ENCODE measurements at places on chromosomes 4 and X. TPM values are rescaled to one million over a fixed set of nuclear protein-coding genes. Genes with fewer than 3 reads are reported as not detected.

The ADH7 gene
- not detected for total RNA-seq

DNA sequence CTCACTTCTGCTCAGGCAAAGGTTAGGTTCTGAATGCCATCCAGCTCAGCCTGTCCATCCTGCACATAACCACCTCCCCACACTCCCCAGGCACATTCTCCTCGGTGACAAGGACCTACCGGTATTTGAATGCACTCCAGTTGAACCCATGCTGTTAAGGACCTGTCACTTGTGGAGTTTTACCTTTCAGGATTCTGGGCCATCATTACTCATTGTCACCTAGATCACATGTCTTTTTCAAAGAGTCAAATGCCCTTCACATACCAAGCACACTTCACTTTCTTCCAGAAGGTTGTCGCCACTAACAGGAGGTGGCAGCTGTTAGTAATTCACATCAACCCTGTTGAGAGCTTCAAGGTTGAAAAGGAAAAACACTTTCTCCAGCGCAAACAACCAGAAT lies 218.3 kb downstream of the SOWAHB start:
- DNase-seq = no peak

- DNase-seq = no peak
Measured at GRCh38 chrX:111881715-111882114, 5.7 kb downstream of the TRPC5OS start.

DNA sequence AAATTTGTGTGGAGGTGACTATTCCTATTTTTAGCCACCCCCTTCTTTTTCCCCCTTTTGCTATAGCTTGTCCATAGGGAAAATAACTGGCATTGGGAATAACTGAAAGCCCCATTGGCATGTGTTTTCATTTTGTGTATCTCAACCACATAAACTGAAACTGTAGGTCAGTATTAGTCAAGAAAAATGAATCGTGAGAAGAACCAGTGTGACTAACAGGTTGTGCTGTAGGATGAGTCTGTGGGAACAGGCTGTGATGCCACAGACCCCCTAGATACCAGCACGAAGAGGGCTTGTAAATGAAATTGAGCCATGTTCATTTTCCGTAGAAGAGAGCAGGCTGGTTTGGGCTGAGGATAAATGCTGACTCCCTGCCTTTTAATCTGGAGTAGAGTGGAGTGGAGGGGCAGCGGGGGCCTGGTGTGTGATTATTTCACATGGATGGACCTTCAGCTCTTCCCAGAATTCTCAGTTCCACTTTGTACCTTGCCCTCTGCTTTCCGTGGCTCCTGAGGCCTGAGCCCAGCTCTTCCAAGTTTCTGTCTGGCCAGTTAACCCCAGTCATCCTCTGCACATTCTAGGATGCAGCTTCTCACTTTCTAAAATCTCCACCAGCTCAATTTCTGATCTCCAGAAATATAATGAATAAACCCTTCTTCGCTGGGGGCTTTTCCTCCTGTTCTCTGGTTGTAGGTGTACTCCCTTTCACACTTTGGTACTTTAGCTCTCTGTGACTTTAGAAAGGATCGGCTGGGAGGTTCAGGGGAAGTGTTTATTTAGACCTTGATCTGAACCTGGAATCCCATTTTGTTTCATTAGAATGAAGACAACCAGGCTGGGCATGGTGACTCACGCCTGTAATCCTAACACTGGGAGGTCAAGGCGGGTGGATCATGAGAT lies 37.3 kb downstream of the DCUN1D4 start:
- no peak for DNase-seq

The USP51 gene
- 4.0 TPM for total RNA-seq

GRCh38 chr4:121462660-121463261 lies 81.9 kb upstream of the QRFPR start:
- peak; percentile 29 for DNase-seq

DNA sequence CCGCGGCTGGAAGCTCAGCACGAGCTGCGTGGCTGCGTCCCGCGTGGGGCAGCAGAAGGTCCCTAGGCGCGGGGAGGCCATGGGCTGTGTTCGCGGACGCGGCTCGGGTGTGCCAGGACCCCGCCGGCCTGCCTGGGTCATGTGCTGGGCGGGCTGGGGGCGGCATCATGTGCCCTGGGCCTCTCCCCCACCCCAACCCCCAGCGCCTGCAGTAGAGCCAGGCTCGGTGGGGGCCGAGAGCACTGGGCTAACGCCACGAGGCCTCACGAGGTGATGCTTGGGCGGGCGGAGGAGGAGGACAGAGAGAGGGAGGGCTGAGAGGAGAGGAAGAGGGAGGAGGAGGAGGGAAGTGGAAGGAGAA lies at the start of gene GPR143:
GPR143 (minus strand) TSS at position 111 of the 361 bp plus-strand sequence; CDS start at position 81, 30 bp downstream.
- no peak for DNase-seq

- DNase-seq = no peak
Measured at GRCh38 chrX:51747671-51748070, 4.4 kb downstream of the GSPT2 start.

The NDST4 gene
- total RNA-seq = not detected

GRCh38 chrX:2583194-2584162 lies 82.7 kb upstream of the DHRSX start:
- DNase-seq = no peak

The CT55 gene
- total RNA-seq = not detected

The RELL1 gene
- 76.0 TPM for total RNA-seq

DNA sequence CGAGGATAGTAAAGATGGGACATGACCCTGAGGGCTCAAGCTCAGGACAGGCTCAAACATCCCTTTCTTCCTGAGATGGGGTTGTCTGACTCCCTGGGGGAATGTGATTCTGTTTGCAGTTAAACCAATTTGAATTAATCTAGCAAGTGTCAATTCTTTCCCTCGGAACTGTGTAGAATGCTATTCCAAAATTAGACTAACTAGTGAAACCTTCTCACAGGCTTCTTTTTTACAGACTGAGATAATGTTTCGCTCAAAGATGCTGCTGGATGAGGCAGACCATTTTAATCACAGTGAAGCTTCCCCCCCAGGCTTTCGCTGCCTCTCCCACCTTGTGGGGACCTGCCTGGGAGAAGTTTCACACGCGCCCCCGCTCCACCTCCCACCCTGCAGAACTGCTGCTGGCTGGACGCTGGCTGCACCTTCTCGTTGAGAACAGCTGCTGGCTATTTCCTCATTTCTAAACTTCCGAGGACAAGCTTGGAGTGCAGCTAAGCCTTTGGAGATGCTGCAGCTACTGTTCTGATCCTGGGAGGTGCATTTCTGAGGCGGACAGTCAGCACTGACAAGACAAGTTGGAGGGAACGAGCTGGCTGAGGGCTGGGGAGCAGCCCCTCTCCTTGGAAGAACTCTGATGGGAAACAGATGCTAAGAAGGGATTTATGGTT lies 297.8 kb downstream of the RAPGEF2 start:
- DNase-seq = no peak

DNA sequence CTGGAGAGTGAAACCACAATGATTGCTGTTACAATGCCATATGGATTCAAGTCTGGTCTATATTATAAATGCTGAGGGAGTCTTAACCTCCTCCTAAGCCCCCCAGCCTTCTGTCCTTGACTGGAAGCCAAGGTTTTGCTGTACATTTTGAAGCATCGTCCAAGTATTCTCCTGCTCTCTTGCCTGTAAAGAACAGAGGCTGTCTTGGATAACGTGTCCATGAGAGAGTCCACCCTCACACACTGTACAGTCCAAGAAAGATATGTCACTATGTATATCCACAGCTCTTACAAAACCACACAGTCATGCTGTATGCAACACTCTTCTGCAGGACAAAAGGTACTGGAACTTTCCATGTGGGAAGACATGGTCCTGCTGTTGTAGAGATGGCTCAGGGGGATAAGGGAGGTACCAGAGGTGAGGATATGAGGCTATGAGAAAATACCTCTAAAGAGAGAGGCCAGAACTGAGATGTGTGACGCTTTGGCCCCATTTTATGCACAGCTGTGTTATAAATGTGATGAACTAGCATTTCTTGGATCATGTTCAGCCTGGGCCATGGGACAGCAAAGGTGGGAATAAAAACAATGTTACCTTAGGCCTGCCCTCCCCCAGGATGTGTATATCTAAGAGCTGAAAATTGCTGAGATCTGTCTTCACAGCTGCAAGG lies 678.6 kb downstream of the IQCM start:
- DNase-seq = no peak

The MAGEC3 gene
- total RNA-seq = not detected

DNA sequence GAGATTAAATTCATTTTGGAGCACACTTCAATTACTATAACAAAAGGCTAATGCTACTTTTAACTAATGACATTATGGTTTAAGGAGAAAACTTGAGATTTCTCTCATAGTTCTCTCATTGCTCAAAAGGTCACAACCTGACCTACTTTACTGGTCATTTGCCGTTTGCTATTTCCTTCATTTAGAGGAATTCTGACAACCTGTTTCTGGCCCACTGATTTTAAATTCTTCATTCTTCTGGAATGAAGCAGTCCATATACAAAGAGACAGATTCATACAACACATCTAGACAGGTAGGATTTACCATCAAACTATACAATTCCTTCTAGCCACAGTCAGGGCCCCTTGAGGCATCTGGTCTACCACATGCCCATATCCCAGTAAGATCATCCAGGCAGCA lies 14.2 kb downstream of the RNF150 start:
- DNase-seq = no peak

The TGIF2LX gene
- not detected for total RNA-seq

The SRD5A3 gene
- total RNA-seq = 14.4 TPM

The CT47B1 gene
- total RNA-seq = not detected

The ARAF gene
- 27.9 TPM for total RNA-seq

DNA sequence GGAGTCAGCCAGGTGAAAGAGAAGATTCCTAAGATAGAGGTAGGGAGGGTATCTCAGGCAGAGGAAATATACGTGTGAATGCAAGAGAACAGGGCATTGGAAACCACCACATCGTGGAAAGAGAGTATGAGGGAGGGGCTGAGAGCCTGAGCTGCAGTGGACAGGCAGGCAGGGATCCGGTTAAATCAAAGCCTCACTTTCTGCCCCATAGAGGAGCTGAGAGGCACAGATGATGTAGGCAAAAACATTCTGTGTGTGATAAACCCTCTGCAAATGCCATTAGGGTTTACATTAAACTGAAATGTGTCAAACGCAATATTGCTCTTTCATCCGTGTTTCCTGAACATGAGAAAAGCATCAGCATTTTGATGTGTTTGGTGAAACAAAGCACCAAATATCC lies 298.1 kb upstream of the TAPT1 start:
- no peak for DNase-seq

The APLN gene
- total RNA-seq = 0.16 TPM

- no peak for DNase-seq
Measured at GRCh38 chr4:131248314-131248713, 1900.8 kb upstream of the PCDH10 start.

- no peak for DNase-seq
Measured at GRCh38 chr4:86586626-86587380, 7.3 kb upstream of the PTPN13 start.

DNA sequence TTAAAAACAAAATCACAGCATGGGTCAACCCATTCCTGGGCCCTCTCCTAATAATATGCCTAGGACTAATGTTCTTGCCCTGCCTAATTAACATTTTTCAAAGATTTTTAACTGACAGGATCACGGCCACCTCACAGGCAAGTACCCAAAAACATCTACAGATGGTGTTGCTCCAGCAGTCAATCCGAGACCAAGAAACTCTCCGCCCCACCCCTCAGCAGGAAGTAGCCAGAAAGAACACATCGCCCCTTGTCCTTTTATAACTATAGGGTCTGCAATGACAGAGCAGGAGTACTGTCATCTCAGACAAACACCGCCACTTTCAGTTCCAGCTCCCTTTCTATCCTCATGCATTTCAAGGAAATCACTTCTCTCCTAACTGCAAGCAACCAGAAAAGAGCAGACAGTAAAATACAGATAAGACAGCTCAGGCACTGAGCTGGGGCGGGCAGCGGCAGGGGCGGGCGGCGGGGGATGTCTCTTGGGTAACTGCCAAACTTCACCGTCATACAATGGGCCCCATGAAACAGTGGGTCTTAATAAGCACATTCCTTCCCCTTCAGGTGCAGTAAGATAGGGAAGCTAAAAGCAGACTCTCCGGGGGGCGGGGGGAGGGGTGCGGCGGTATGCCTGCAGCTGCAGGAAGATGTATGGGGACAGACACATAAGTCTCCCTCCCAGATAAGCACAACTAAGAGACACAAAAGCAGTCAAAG lies 67.4 kb downstream of the ZNF182 start:
- no peak for DNase-seq

The FAM47A gene
- not detected for total RNA-seq

The SPINK2 gene
- total RNA-seq = 0.66 TPM

DNA sequence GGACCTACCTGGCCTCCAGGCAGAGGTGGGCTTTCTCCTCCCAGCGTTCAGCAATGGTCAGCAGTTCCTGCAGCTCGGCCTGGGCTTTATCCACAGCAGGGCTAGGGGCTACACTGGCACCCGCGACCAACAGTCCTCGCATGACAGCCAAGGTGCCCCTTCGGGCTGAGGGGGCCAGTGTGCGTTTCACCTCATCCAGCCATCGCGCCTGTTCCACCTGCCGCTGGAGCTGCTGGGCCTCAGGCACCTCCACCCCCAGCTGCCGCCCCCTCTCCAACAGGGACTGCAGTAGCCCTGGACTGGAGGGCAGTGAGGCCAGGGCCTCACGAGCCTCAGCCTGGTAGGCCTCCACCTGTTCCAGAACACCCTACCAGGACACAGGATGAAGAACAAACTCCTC lies 28.3 kb downstream of the KDM5C start:
- no peak for DNase-seq

- DNase-seq = peak; percentile 50
Measured at GRCh38 chrX:136586386-136586785, 54.4 kb downstream of the VGLL1 start.

The EVC gene
- total RNA-seq = 25.9 TPM

The EFHC2 gene
- 0.66 TPM for total RNA-seq

The HELQ gene
- total RNA-seq = 16.3 TPM

The MEPE gene
- not detected for total RNA-seq

GRCh38 chr4:1008840-1009541 lies 2.4 kb upstream of the FGFRL1 start:
- no peak for DNase-seq

DNA sequence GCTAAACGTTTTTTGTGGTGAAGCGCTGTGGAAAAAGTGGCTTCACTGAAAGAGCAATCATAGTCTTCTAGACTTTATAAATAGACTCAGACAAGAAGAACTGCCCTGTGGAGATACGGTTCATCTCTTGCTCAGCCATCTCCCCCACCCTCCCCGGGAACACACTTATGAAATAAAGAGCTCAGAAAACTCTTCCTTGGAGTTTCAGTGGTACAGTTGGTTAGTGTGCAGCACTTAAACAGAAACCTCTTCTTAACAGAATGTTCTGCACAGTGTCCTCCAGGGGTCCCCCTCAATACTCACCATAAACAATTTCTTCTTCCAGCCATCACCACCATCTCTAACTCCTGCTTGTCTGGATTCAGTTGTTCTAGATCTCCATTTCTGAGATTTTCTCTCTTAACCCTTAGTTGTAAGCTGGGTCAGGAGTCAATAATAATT lies 313.0 kb downstream of the ARHGAP10 start:
- DNase-seq = no peak

GRCh38 chrX:48532161-48532560 lies 7.4 kb upstream of the TBC1D25 start:
- no peak for DNase-seq

The GDPD2 gene
- total RNA-seq = not detected

- no peak for DNase-seq
Measured at GRCh38 chrX:9532349-9532748, 67.5 kb downstream of the TBL1X start.

GRCh38 chr4:105293360-105293759 lies 146.7 kb downstream of the TET2 start:
- DNase-seq = no peak

GRCh38 chrX:100449696-100450608 lies 39.9 kb upstream of the PCDH19 start:
- DNase-seq = no peak

The ATOH1 gene
- not detected for total RNA-seq

Data from breast epithelium (tissue), 4 donors.